Hematopoietic multipotent progenitor cell treated with erythropoietin and hydrocortisone succinate and interleukin-3 and kit ligand, for 6 days (in vitro differentiated cells): ENCODE measurements at places on chromosomes 1 and 21.
A peak's percentile ranks its signal among the peaks of the same experiment; 100 is the strongest.

DNA sequence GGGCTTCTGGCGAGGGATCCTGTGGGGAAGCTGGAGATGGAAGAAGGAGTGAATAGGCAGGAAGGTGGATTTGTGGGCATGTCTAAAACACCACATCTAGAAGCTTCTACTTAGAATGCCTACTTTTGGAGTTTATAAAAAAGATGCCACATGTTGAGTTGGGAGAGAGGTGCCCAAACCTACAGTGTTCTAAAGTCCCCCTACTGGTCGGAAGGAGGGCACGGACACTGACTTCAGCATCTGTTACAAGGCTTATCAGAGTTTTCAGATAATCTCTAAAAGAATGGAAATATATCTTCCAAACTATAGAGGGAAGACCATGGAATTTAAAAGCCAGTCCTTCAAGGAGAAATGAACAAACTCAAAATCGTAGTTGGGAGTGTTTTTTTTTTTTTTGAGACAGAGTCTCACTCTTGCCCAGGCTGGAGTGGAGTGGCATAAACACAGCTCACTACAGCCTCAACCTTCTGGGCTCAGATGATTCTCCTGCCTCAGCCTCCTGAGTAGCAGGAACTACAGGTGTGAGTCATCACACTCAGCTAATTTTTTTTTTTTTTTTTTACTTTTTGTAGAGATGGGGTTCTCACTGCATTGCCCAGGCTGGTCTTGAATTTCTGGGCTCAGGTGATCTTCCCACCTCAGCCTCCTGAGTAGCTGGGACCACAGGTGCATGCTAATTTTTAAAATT, 14.8 kb downstream of the IBA57 start:
- peak; percentile 72 for DNase-seq

DNA sequence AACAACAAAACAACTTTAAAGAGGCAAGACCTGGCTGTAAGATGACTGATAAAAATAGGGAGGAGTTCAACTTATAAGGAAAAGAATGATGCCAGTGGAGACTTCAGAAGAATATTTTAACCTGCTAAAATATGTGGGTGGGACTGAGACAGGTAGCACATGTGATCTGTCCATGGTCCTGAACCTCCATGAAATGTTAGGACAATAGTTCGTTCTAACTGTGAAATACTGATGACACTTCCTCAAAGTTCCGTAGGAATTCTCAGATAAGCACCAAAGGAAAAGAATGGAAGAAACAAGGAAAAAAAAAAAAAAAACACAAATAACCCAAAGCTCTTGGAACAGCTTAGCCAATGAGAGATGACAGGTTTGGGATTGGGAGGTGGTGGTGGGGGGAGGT, 44.7 kb downstream of the CDC42BPA start:
- DNase-seq: peak; percentile 81

DNA sequence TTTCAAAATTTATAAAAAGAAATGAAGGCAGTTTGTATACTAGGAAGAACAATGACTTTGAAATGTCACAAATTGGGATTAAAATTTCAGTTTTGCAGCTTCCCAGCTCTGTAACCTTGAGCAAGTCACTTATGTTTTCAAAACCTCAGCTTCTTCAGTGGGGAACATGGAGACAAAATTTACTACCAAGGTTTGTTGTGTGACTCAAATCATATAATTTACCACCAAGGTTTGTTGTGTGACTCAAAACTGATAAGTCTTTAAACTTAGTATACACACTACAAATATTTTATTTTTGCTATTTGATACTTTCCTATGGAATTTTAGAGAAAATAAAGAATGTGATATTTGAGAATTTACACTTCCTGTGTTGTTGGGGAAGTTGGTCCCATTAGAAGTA, 219.9 kb downstream of the KCTD3 start:
- no peak for DNase-seq

GRCh38 chr1:15760520-15761211, 2.1 kb downstream of the FBLIM1 start:
- DNase-seq: no peak

DNA sequence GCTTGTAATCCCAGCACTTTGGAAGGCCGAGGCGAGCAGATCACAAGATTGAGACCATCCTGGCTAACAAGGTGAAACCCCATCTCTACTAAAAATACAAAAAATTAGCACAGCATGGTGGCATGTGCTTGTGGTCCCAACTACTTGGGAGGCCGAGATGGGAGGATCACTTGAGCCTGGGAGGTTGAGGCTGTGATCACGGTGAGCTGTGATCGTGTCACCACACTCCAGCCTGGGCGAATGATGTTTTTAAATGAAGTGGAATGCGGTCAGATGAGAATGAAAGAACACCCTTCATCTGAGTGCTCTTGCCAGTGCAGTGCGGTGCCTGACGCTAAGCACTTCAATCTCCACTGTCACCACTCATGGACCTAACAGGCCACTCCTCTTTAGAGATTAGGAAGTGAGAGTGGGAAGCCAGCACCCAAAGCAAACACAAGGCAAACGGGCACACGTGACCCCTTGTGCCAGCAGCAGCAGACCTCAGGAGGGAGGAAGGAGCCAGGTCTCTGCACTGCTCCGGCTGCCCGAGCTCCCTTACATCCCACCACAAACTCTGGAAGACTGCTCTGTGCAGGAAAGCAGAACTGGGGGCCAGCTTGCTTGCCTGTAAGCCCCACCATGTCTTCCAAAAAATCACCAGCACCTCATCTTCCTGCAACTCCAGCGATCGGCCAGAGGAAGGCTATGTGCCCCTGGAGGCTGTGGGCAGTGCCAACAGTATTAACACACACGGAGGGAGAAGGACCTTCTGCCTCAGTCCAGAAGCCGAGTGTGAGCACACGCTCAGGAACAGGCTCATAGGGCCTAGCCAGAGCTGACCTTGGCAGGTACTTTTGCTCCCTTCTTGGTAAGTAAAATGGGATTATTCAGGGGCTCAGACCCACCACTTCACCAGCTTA, 9.7 kb downstream of the CTNNBIP1 start:
- DNase-seq: peak; percentile 85

GRCh38 chr1:209607102-209607794, 23.7 kb downstream of the CAMK1G start:
- DNase-seq: no peak

- no peak for DNase-seq
Measured at GRCh38 chr1:91919962-91920361, 29.2 kb upstream of the BRDT start.

DNA sequence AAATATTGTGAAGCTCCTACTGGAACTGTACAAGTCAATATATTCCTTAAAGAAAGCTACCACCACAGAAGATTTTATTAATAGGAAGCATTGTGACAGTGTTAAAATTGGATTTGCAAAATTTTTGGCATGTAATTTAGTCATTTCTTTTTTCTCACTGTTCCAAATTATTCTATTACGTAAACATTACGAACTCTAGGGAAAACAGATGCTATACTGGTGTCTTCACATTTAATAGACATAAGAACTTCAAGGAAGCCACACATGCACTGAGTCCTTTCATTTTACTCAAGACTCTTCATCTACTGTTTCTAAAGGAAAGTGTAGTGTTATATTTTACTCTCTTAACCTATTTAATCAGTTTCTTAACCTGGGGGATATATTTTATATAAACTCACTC, 135.4 kb downstream of the HMCN1 start:
- no peak for DNase-seq

GRCh38 chr1:21622466-21623315, 46.5 kb downstream of the RAP1GAP start:
- peak; percentile 64 for DNase-seq

GRCh38 chr1:178941261-178941689, 70.4 kb upstream of the ANGPTL1 start:
- DNase-seq: no peak

DNA sequence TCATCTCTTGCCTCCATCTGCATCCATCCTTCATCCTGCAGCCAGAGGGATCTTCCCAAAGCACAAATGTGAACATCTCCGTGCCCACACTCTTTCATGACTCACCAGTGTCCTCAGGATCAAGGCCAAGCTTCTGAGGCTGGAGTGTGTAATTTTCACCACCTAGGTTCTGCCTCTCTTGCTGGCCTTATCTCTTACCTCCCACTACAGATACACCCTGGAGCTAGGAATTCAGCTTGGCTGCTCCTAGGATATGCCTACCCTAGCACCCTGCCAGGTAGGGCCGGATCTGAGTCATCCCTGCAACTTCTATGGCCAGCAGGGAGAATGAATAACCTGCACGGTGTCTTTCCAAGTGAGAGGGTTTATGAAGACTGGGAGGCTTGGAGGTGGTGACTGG, 208.7 kb upstream of the CSF3R start:
- no peak for DNase-seq

- peak; percentile 47 for DNase-seq
Measured at GRCh38 chr1:2466958-2467554, 9.0 kb upstream of the PLCH2 start.

DNA sequence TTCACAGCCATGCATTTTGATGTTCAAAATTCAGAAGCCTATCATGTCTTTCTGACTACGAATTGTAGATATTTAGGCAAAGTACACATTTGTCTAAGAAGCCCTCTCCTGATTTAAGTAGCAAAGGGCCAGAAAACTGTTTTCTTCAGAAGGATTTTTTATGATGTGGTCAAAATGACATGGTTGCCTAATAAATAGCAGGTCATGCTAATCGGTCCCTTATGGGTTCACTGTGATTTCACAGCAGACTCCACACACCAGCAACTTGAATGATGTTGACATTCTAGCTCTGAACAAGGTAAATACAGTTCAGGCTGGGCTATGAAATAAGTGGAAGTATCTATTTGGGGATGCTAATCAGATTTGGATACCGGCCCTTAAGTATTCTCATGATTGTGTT, 178.7 kb upstream of the DPYD start:
- DNase-seq: no peak

GRCh38 chr1:185398022-185398421, 81.0 kb upstream of the IVNS1ABP start:
- DNase-seq: no peak

DNA sequence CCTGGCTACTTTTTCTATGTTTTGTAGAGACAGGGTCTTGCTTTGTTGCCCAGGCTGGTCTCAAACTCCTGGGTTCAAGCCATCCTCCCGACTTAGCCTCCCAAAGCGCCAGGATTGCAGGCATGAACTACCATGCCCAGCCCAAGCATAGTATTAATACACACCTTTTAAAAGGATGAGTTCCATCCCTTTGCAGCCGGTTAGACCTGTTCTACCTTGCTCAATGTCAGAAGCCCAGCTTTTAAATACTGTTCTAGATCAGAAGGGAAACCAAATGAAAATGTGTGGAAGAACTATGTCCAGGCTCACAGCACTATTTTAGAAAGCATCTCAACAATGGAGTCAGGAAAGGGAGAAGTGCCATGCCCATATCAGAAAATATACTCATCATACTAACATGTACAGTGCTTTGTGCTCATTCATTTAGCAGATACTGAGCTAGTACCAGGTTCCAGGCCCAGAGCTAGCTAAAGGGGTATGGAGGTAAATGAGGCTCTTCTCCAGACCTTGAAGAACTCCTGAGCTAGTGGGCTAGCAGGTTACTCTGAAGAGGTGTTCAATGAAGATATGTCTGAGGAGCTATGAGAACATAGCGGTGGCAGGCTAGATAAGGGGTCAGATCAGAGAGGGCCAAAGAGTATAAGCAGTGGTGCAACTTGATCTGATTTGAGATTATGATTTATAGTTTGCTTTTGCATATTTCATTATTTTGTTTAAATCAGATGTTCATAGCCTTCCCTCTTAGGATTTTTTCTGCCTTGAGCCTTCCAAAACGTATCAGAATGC, 78.2 kb downstream of the RNF220 start:
- DNase-seq: peak; percentile 47

DNA sequence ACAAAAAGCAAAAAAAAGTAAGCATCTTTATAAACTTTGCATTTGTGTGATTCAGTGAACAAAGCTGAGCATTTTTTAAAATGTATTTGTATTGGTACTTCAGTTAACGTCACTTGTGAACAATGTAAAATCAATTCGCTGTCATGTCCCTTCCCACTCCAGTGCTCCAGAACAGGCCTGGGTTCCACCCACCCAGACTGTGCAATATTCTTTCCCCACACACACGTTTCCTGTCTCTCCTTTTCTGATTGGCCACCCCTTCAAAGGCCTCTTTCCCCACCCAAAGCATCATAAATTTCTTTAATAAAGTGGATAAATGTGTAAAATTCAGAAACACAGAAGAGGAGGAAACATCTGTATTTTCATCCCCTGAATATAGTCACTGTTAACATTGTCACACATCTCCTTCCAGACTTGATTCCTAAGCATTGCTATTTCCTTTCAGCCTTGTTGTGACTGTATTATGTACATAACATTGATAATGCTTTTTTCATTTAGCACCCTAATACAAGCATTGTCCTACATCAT, 12.0 kb downstream of the CLEC20A start:
- DNase-seq: no peak

- no peak for DNase-seq
Measured at GRCh38 chr1:7650801-7651200, 120.3 kb upstream of the VAMP3 start.

DNA sequence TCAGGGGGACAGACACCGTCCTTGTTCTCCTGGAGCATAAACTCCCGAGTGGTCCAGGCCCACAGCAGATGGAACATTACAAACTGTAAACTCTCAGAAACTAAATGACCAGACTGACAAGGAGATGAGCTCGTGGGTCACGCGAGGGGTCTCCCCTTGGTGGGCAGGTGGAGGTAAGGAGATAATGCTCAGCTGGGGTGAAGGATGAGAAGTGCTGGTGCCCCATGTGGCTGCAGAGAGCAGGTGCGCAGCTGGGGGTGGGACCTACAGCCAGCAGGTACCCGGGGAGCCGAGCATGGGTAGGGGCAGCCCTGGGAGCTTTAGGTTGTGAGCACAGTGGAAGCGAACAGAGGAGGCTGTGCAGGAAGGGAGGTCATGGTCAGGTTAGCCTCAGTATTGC, 40.1 kb downstream of the AJAP1 start:
- no peak for DNase-seq

DNA sequence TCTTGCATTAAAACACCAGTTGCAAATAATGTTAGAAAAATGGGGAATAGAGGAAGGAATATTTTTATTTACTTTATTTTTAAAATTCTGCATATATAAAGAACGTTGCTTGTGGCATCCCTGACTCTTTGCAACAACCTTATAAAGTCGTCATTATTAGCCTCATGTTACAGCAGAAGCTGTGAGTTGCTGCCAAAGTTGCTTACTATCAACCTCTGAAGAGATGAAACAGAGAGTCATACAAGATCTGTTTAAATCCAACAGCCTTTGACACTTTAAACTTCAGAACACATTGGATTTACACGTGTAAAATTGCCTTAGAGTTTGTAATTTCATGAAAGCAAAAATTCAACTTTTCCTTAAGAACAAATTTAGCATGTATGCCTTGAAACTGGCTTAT, 221.9 kb downstream of the MRPL39 start:
- DNase-seq: no peak

- no peak for DNase-seq
Measured at GRCh38 chr1:205980237-205980870, 22.8 kb downstream of the RAB7B start.

DNA sequence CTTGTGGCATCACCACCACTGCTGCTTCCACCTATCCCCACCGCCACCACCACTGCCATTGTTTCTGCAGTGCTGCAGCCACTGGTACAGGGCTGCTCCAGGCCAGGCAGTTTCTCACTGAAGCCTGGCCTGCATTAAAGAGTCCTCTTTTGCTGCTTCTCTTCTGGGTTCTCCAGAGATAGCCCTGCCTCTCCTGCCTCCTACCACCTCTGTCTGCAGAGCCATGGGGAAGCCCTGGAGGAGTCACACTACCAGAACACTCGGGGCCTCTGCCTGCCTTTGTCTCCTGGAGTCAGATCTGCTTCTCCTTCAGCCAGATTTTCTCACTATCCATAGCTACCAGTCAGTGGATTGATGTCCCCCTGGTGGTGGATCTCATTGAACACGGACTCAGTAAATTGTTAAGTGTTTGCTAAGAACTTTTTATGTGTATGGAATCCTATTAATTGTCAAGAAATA, 37.7 kb upstream of the DDAH1 start:
- peak; percentile 68 for DNase-seq
